Stimulated activated CD8-positive, alpha-beta memory T cell treated with anti-CD3 and anti-CD28 coated beads, Interleukin-7, amount 100 ng/mL, for 1 hour (primary cell): ENCODE measurements at places on chromosomes 3 and 15.
A peak's percentile ranks its signal among the peaks of the same experiment; 100 is the strongest.

GRCh38 chr3:7489417-7489816, 628.5 kb downstream of the GRM7 start:
- no peak for DNase-seq

DNA sequence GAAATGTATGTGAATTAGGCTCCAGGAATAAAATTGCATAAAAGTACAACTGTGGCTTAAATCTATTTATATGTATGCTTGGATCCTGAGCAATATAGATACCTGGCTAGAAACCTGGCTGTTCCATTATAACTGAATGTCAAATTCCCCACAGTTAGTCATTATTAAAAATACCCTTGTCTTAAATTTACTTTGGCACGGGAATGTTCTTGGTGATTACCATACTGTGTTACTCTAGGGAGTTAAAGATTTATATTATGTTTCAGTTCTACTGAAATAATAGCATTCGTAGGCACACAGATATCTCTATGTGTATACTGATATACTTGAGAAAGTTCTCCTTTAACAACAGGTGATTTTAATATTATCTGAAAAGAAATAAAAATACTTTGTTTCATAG, 394.1 kb downstream of the PTPRG start:
- DNase-seq, result no peak

DNA sequence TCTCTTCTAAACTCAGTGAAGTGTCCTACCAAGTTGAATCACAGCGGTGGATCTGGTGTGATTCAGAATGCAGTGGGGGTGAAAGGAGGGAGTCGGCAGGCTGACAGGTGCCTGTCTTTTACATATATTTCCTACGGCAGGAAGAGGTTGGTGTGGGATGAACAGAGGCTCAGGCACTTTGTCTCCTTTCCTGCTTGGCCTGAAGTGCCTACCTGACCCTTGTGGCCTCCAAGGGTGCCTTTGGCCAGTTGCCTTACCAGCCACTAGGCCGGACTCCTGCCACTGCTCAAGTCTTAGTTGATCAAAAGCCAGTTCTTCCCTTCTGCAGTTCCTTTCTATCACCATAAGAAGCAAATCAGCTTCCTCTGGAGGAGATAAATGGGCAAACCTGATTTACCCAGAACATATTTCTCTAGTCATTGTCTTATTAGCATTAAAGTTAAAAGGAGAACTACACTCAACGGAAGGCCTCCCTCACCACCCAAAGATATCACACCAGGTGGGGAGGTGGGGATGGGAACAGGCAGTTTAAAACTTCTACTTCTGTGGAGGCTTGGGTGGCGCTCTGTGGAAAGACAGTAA, 52.1 kb downstream of the CRTC3 start:
- DNase-seq, result no peak

DNA sequence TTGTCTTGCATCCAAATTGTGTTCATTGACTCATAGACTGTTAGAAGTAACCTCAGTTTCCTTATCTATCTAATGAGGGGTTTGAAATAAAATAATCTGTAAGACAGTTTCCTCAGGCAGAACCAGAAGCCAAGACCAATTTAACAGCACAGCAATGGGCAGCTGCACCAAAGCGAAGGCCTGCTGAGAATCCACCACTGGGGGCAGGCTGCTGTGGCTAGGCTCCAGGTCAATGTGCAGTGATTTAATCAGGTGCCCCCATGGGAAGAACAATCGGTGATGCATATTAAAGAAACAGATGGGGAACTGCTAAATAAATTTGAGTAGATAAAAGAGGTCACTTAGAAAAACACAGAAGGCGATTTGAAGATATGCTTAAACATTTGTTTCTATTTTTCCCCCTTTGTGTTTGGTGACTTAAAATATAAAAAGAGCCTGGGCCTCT, 28.0 kb upstream of the TMOD3 start:
- no peak for DNase-seq

DNA sequence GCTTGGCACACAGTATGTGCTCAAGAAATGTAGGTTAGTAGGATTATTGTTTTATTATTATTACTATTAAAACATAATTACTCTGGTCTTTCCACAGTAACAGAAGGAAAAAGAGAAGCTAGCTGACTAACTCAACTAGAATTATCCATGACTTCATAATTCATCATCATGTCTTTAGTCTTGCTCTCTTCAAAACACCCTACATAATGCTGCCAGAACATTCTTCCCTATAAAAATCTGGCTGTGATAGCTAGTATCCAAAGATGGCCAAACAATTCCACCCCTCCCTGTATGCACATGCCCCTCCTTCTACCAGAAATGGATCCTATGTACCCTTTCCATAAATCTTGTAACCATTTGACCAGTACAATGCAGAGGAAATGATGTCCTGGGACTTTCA, 48.8 kb upstream of the SRGAP3 start:
- DNase-seq, result no peak

DNA sequence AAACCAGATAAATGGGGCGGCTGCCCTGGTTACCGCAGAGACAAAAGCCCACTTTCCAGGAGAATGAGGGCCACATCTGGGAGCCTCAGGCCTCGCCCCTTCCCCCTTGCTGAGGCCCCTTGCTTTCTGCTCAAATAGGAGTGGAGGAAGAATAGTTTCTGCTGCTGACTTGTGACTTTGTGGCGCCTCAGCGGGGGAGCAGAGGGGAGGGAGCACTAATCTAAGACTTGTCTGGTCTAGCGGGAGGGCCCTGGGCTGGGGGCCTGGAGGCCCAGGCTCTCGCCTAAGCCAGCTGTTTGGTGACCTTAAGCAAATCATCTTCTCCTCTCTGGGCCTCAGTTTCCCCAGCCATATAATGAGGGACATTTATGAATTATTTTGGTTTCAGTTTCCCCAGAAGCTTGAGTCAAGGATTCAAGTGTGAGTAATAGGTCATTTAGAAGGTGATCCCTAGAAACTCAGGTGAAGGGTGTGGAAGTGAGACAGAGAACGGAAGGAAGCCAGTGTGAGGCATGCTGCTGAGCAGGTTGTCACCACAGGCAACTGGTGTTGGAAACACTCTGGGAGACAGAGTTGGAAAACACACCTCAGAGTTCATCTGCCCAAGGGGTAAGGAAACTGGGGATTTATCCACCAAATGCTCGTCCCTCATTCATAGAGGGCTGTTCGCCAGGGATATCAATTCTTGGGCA, 25.9 kb upstream of the SMAD3 start:
- DNase-seq, result no peak

GRCh38 chr3:54826251-54826691, 101.6 kb downstream of the LRTM1 start:
- DNase-seq, result no peak

DNA sequence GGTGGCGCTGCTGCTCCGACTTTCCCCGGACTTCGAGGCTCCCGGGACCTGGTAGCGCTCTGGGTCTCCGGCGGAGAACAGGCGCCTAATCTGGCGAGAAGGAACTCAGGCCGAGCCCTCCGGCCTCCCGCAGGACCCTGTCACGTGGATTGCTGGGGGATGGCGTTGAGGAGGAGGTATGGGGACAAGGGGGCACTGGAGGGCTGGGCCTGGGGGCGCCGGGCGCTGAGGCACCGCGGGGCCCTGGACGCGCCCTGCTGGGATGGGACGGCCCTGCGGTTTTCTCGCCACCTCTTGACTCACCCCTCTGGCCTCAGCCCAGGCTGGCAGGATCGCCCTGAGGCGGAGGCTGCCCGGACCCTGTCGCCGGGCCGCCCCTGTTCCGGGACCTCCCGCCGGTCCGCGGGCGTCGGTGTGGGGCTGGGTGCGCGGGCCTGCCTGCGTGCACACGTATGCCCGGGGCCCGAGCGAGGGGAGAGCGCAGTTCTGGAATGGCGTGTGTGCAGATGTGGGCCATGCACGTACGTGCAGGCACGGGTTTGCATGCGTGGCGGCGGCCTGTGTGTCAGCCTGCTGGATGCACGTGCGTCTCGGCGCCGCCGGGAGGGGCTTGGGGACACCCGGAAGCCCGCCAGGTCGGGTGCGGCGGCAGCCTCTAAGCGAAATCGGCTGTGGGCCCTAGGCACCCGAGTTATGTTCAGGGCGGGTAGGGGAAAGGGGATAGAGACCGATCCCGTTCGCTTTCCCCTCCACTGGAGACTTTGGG, 752 bp downstream of the C15orf39 start:
- DNase-seq, result peak; percentile 61

- DNase-seq, result no peak
Measured at GRCh38 chr3:76083992-76084391, 298.6 kb upstream of the ZNF717 start.

DNA sequence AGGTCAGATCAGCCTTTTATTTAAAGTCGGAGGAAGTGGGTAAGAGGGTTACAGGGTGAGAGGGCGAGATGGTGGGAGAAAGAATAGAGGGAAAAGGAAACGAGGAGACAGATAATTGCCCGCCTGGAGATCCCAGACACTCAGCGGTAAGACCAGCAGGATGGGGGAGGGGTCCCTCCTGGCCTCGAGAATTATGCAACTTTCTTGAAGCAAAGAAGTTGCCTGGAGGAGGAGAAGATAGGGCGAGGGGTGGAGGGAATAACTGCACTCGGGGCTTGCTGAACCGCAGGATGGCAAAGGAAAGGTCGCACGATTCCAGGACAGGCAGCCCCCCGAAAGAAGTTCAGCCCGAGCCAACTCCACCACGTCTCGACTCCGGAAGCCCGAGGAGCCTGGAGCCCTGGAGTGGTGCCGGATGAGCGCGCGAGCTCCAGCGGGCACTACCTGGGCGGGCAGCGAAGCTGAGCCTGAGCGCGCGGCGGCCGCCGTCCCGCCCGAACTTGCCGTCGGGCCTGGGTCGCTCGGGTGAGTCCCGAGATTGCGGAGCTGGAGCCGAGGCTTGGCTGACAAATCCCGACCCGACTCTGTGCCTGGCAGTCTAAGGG, 402 bp downstream of the WWTR1 start:
- no peak for DNase-seq

DNA sequence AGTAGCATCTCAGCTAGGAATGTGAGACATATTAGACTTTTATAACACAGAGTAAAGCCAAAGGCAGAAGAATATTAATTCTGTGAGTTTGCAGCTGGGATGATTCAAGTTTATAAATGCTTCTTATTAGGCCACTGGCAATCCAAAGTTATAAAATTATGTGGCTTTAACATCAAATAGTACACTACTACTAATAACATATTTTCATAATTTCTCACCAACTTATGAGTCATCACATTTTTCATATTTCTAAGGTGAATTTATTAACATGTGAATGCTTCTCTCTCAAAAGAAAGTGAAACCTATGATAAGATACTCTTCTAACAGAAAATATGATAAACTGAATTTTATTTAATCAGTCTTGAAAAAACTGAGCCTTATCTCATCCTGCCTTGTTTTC, 1348.2 kb upstream of the ALCAM start:
- DNase-seq, result no peak

DNA sequence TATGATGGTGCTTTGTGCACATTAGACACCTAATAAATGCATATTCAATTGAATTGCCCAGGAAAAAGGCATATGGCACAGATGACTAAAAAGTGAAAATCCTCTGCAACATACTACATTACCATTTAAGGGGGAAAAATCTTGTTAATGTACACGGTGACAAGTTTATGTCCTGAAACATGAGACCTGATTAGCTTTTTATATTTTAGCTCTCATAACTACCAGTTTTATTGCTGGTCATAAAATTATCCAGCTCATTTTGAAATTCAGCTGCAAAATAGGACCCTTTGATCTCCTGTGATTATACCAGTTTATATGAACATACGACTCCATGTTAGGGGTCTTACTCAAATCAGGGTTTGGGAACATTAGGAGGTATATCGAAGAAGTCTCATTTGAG, 684.6 kb upstream of the CCDC54 start:
- no peak for DNase-seq

DNA sequence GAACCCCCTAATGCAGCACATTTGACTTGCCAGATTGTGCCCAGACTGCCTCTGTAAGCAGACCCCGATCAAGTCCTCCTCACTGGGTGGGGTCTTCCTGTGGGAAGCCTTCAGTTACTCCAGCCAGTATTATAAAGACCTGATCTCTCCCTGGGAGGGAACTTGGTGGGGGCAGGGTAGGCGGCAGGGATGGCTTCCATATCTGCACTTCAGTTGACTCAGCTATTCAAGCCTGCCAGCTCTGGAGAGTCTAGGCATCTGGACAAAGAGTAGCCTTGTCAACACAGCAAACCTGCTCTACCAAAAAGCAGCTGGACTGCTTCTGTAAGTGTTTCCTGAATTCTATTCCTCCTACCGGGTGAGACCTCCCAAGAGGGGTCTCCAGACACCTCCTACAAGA, 21.0 kb upstream of the SLC25A38 start:
- no peak for DNase-seq

DNA sequence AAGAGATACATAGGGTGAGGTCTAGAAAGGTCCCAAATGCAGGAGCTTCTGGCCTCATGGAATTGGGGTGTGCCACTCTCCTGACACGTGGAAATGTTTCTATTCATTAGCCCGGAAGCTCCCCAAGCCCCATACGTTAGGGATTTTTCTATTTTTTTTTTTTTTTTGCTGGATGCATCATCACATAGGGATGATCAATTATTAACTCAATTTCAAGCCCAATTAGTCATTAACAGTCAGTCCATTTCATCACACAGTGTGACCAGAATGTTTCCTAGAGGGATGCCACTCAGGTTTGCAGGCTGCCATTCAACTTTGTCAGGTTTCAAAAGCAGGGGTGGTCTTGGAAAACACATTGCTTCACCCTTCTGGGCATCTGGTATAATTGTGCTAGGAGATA, 40.7 kb upstream of the MKRN3 start:
- no peak for DNase-seq

DNA sequence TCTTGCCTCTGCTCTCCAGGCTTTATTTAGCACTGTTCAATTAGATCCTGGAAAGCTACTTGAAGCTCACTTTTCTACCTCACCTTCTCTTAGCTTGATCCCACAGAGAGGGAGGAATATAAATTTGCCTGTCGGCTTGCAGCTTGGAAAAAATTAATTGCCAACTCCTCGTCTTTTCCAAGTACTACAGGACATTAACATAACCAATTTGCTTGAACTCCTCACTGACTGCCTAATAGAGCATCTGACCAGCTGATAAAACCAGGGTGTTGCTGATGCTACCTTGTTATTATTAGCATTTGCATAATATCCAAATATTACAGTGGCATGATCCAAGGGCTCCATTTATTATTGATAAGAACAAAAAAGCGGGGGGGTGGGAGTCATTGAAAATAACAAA, 561.8 kb downstream of the MCTP2 start:
- no peak for DNase-seq

GRCh38 chr3:5972586-5972985, 785.1 kb downstream of the EDEM1 start:
- DNase-seq, result no peak

- no peak for DNase-seq
Measured at GRCh38 chr3:23600167-23600871, 205.4 kb upstream of the UBE2E1 start.

- DNase-seq, result no peak
Measured at GRCh38 chr15:37002041-37002672, 98.2 kb downstream of the MEIS2 start.

DNA sequence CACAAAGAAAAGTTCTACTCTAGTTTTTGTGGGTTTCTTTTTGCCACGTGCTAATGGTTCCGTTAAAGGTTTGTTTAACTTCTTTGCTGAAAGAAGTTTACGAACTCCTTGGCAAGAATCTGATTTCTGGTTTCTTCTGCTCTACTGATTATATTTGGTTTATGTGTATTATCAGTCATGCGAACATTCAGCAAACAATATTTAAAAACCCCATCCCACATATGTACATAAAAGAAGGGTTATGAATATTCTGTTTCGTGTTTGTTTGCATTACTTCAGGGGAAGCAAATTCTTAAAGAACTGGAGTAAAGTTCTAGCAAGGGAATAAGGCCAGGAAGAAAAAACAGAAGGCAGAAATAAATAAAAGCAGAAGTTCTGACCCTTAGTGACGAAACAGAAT, 9.8 kb downstream of the LARS2 start:
- DNase-seq, result no peak

- no peak for DNase-seq
Measured at GRCh38 chr3:120064641-120065040, 29.6 kb downstream of the GSK3B start.
